Amniotic epithelial cell (primary cell): ENCODE measurements at places on chromosomes 7 and 10.

DNA sequence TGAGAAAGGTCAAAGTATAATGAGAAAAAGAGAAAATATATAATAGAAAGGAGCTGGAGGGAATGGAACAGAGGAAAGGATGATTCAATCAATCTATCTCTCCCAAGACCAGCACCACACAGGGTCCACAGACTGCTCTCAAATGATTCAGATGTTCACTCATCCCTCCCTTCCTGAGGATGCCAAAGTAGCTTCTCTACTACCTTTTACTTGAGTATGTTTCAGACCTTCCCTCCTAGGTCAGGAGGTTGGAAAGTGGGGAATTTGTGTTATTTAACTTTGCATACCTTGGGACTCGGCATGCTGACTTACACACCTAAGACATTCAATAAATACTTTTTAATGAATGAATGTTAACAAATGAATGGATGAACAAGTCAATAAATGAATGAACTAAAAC is 30.6 kb downstream of the CPVL start:
- no peak for DNase-seq

DNA sequence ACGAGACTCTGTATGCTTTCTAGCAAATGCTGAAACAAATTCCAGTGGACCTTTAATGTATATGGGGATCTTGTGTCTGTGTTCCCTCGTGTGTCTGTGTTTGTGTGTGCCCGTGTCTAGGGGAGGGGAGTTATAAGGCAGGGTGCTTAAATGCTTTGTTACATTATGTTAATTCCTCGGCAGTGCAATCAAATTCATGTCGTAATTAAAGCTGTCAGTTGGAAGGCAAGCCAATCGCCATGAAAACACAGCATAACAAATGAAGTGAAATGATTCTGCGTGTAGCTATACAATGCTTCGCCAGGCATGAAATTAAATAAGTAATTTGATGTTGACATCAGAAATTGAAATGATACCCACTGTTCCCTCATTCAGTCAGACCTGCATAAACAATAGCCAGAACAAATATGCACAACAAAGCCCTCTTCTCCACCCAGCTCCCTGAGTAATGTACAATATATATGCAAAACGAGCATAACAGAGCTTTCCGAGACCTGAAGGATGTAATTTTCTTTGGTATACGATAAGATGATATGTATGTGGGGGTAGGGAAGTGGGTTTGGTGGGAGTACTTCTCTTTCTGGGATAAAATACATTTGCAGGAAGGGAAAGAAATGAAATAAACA is 534.1 kb downstream of the AUTS2 start:
- DNase-seq: no peak

DNA sequence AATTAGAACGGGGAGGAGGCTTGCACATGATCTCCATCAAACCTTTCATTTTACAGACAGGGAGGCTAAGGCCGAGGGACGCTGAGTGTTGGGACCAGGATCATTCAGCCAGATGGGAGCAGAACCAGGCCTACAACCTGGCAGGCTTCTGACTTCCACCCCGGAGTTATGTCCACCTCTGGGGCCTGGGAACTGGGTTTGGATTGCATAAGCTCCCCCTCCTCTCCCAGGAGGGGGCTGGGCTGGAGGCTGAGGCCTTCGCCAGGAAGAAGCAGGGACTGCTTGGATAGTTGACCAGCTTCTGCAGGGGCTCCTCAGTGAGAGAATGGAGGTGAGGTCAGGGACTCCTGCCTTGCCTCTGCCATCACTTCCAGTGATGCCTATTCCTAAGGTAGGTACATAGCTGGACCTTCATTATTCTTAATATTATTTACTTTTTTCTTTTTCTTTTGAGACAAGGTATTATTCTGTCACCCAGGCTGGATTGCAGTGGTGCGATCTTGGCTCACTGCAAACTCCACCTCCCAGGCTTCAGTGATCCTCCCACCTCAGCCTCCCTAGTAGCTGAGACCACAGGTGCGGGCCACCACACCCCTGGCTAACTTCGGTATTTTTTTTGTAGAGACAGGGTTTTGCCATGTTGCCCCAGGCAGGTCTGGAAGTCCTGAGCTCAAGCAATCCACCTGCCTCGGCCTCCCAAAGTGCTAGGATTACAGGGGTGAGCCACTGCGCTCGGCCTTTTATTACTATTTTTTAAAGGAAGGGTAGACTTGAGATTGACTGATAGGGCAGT is 1.3 kb downstream of the SNX10 start:
- DNase-seq: no peak

DNA sequence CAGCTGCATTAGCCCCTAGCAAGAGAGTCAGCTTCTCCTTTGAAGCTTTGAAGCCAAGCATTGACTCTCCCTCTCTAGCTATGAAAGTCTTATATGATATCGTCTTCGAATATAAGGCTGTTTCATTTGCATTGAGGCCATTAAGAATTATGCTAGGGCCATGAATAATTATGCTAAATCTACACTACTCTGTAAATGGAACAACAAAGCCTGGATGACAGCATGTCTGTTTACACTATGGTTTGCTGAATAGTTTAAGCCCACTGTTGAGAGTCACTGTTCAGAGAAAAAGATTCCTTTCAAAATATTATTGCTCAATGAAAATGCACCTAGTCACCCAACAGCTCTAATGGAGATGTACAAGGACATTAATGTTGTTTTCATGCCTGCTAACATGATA is 52.8 kb downstream of the ZNF438 start:
- peak; percentile 13 for DNase-seq

- DNase-seq: no peak
These were observed 9.4 kb upstream of the EPHB4 start for GRCh38 chr7:100836812-100837098.

DNA sequence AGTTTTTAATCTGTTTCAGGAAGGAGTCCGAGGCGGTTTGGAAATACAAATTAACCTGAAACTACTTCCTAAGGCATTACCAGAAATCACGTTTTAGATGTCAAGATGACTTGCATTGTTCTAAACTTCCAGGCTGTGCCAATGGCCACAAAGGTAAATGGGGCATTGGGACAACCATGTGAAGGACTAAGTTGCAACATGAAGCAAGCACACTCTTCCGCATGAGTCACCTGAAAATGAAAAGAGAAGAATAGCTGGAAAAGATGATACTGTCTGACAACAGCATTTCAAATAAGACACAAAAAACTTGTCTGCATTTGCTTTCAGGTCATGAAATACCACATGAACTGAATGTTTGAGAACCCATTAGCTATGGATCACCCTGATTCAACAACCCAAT is 262.1 kb downstream of the AHR start:
- peak; percentile 34 for DNase-seq

GRCh38 chr7:24836084-24836483 is 78.8 kb upstream of the GSDME start:
- DNase-seq: no peak
